Activated CD4-positive, alpha-beta memory T cell treated with anti-CD3 and anti-CD28 coated beads, Interleukin-2, amount 10 ng/mL, durations not matched to agents 7 days and 5 days (primary cell): ENCODE measurements at places on chromosomes 1 and 21. TPM values are rescaled to one million over a fixed set of nuclear protein-coding genes. Genes with fewer than 3 reads are reported as not detected.

DNA sequence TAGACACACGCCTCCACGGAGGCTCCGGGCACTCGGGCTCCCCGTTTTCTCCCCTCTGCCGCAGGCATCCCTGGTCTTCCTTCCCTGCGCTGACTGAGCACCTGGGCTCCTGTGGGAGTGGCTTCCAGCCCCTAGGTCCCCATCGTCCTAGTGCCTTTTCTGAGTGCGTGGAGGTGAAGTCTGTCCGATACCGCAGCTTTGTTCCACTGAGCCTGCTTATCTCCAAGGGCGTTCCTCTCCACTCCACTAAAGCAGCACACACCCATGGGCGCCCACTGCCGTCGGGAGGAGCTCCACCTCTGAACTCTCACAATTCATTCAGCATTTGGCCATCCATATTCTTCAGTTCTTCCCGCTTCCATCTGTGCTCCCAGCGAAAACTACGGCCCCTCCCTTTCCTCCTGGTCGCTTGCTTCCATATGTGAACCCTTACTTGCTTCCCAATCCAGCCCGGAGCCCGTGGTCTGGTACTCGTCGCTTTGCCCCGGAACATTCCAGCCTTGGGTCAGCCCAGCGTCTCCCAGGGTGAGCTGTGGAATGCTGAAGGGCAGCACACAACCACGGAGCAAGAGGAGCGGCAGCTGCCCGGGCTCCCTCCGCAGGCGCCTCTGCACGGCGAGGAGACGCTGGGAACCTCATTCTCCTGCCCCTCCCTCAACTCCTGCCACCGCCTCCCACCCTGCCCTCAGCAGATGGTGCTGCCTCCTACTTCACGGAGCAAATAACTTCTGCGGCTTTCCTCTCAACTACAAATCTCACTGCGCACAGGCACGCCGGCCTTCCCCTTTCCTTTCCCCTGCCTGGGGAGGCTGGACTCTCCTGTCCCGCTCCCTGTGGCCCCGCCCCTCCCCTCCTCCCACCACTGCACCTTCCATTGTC is 27.5 kb downstream of the ATP8B2 start:
- DNase-seq: peak; percentile 46

GRCh38 chr1:164723296-164723798 is 164.4 kb downstream of the PBX1 start:
- no peak for DNase-seq

GRCh38 chr21:35646606-35647005 is 413.7 kb downstream of the SETD4 start:
- DNase-seq: no peak

GRCh38 chr1:152071123-152071522 is 17.7 kb downstream of the TCHHL1 start:
- no peak for DNase-seq

DNA sequence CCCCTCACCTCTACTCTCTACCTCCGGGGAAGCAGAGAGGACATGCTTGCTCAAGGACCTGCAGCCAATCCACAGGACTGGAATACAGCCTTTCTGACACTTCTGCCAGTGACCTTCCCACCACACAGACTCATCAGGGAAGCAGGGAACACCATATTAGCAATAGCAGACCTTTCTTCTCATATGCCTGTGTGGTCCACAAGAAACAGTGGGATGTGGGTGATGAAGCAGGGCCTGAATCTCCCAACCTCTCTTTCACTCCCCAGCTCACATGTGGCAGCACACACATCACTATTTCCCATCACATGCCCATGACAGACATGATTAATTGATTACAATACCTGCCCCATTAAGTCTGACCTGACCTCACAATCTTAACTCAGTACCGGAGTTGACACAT is 695.1 kb downstream of the MATN1 start:
- DNase-seq: peak; percentile 3

GRCh38 chr1:159960721-159961381 is 6.8 kb upstream of the SLAMF9 start:
- DNase-seq: no peak

- no peak for DNase-seq
Measured at GRCh38 chr1:75265792-75266191, 131.6 kb downstream of the LHX8 start.

DNA sequence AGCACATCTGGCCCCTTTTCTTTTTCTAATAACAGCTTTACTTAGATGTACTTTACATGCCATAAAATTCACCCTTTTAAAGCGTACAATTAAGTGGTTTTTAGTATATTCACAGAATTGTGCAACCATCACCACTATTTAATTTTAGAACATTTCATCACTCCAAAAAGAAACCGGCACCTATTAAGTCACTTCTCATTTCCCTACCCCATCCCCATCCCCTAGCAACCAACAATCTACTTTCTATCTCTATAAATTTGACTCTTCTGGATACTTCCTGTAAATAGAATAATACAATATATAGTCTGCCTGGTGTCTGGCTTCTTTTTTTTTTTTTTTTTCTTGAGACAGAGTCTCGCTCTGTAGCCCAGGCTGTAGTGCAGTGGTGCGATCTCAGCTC is 59.5 kb upstream of the ENAH start:
- DNase-seq: no peak

- DNase-seq: no peak
Measured at GRCh38 chr1:59730759-59731478, 83.8 kb upstream of the HOOK1 start.

DNA sequence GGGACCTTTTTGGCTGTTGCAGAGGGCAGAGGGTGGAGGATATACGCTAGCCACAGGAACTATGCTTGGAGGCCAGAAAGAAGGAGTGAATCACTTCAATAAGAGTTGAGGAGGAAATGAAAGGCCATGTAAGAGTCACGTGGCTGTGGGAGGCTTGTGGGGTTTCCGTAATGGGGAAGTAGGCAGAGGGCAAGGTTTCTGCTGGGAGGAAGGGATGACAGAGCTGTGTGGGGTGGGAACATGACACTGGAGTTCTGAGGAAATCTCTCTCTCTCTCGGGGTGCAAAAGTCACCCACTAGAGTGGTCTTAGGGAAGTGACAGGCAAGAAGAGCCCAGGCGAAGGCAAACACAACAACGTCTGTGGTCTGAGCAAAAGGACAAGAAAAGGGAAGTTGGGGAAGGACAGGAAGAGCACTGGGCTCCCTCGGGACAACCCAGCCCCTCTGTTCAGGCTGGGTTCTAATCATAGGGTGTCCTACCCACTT is 3.9 kb upstream of the CD1C start:
- no peak for DNase-seq

- DNase-seq: peak; percentile 29
Measured at GRCh38 chr1:45802343-45803298, 791 bp upstream of the MAST2 start.

PEX19 gene
- total RNA-seq: 53.8 TPM

USP33 gene
- 56.7 TPM for total RNA-seq
